ENCODE measurements at places on chromosomes 12 and 14.

- DNase-seq, result no peak
Observed at GRCh38 chr14:39015360-39015961, 87.6 kb downstream of the SEC23A start.

GRCh38 chr14:68608574-68608962 is 184.3 kb downstream of the ZFP36L1 start:
- DNase-seq, result no peak

GRCh38 chr14:53151523-53152183 is 1.5 kb downstream of the DDHD1 start:
- DNase-seq, result peak; percentile 47

DNA sequence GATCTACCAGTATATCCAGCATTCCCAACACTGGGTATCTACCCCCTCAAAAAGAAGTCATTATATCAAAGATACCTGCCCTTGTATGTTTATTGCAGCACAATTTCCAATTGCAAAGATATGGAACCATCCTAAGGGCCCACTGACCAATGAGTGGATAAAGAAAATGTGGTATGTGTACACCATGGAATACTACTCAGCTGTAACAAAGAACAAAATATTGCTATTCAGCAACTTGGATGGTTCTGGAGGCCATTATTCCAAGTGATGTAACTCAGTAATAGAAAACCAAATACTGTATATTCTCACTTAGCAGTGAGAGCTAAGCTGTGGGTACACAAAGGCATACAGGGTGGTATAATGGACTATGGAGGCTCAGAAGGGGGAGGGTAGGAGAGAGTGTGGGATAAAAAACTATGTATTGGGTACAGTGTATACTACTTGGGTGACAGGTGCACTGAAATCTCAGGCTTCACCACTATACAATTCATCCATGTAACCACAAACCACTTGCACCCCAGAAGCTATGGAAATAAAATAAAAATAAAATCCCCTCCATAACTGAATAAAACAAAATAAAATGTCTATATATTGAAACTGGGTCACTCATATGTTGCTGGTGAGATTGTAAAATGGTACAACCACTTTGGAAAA is 34.7 kb upstream of the STK38L start:
- DNase-seq, result no peak

GRCh38 chr12:1606021-1606622 is 11.7 kb upstream of the FBXL14 start:
- peak; percentile 78 for DNase-seq

- no peak for DNase-seq
Observed at GRCh38 chr14:102055181-102055901, 31.5 kb downstream of the HSP90AA1 start.

- DNase-seq, result no peak
Observed at GRCh38 chr14:68104518-68104917, 284.9 kb downstream of the RAD51B start.

GRCh38 chr12:49503674-49504180 is 35.1 kb upstream of the KCNH3 start:
- DNase-seq, result no peak

DNA sequence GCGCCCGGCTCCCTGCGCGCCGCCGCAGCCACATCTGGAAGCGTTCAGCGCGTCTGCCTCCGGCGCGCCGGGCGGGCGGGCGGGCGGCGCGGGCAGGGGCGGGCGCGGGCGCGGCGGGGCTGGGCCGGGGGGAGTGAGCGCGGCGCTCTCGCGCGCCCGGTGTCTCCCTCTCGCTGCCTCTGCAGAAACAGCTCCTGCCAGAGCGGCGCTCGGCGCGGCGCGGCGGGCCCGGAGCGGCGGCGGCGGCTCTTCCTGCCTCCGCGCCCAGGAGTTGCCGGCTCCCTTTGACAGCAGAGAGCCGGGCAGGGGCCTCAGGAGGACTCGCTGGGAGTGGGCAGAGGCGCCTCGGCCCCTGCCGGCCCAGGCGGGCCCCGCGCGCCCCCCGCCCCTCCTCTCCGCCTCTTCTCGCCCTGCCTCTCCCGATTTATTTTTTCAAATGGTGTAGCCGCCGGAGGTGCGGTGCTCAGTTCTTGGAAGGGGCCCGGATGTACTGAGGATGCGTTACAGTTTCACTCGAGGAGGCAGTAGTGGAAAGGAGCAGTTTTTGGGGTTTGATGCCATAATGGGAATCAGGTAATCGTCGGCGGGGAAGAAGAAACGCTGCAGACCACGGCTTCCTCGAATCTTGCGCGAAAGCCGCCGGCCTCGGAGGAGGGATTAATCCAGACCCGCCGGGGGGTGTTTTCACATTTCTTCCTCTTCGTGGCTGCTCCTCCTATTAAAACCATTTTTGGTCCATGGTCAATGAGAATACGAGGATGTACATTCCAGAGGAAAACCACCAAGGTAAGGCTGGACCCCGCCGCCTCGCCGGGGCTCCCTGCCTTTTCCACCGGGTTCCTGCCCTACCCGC is at the start of gene CACNA1C:
Gene CACNA1C, plus strand, starts transcription at position 162 of the 853 bp plus-strand sequence. Its CDS starts 576 bp downstream, at position 738.
- DNase-seq, result peak; percentile 34

- DNase-seq, result no peak
Observed at GRCh38 chr12:112370868-112371510, 11.2 kb downstream of the HECTD4 start.

DNA sequence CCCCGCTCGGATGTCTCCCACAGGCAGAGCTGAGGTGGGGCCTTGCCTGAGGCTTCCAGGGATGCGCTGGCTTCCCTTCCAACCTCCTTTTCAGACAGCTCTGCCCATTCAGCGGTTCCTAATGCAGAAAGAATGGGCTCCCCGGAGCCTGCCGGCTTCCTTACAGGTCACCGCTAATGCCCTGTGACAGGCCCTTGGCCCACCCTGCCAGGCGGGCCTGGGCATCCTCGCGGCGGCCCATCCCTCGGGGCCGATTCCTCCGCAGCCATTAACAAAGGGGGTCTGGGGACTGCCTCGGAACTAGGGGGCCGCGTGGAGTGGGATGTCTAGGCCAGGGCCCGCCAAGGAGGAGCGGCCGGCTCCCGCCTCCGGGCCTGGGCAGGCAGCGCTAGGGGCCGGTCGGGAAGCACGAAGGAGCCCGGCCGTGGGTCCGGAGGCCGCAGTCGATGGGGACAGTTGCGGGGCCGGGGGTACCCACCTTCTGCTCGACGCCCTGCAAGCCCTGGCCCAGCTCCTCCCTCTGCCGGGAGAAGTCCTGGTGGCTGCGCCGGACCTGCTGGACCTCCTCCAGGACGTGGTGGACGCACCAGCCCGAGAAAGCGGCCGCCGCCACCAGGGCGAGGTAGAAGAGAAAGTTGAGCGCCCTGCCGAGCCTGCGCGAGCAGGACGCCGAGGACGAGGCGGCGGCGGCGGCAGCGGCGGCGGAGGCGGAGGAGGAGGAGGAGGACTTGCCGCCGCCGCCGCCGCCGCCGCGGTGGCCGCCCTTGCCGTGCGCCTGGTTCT is 738 bp downstream of the CKAP4 start:
- DNase-seq, result peak; percentile 63

DNA sequence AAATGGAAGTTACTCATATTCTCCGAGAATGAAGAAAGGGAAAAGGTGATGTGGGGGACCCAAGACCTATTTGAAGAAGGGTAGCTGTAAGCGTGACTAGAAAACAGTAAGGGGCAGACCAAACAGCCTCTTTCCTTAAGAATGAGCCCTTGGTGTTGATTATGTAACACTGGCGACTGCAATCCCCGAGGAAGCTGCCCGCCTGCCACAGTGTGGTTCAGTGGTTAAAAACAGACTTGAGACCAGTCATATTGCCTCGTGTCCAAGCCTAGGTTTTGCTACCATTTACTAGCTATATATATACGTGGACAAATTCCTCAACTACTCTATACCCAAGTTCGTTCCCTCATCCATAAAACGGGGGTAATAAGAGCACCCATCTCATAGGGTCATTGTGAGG is 49.1 kb downstream of the SSPN start:
- DNase-seq, result no peak

GRCh38 chr12:27592548-27592947 is 68.5 kb downstream of the PPFIBP1 start:
- no peak for DNase-seq

DNA sequence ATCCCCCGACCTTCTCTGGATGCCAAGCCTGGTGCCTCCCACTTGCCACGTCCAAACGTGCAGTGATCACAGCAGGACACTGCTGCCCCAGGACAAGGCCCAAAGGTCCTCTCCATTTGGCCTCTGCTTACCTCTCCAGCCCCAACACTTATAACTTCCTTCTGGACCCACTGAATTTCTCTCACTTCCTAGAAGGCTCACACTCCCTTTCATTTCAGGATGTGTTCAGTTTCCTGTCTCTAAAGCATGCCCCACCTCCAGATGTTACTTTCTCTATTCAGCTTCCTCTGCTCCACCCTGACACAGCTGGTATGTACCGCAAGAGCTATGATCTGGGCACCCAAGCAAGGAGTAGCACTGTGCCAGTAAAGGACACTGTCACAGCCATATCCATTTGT is 33.0 kb downstream of the CDKL1 start:
- peak; percentile 33 for DNase-seq

DNA sequence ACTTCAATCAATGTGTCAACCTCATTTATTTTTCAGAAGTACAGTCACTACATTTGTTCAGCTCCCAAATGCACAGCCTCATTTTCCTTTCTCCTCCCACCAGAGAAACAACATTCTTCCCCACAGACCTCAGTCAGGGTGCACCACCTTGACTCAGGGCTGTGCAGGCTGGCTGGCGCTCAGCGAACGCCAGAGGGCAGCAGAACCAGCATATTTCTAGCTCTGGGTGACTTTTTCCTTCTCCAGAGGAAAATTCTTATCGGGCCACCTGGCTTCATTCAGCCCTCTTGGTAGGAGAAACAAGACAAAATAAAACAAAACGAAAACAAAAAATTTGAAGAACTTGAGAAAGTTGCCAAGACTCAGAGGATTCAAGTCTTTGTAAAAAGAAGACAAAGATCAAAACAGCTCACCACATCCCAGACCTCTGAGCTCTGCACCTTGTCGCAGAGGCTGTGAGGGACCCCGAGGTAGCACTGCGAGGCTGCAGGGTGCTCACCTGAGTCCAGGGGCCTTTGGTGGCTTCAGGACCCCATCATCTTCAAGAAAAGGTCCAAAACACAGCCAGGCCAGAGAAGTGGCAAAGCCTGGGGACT is 33.7 kb downstream of the PAH start:
- DNase-seq, result peak; percentile 19

GRCh38 chr12:66942741-66943465 is 264.0 kb upstream of the GRIP1 start:
- DNase-seq, result no peak

DNA sequence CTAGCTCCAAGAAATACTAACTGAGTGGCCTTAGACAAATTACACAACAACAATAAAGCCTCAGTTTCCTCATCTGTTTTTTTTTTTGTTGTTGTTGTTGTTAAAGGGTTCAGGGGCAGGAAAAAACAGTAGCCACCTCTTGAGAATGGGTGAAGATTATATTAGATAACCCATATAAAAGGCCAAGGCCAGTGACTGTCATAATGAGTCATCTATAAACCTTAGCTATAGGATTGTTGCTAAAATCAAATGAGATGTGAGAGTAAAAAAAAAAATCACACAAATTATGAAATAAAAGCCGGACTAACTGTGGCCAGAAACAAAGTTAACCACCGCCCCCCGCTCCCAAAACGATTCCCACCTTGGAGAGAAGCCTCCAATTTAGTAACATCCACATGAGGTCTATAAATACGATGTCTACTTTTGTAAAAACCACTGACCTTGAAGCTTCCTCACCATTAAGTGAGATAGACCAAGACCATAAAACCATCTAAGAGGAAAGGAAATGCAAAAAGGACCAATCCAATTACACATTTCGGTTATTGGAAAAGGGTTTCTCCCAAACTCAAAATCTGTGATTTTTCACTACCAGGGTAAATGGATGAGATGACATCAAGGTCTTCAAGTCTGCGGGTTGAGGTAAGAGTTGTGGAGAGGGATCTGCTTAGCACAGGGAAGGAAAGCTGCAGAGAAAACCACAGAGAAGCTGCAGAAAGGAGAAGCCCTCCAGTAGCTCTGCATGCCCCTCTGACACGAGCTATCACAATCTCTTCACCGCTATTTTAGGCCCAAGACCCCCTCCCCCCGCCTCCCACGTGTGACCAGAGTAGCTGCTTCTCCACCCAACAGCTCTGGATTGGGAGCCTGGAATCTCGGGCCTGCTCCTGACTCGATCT is 1.0 kb downstream of the NAA25 start:
- DNase-seq, result peak; percentile 30

- no peak for DNase-seq
Observed at GRCh38 chr12:103806803-103807202, 34.2 kb downstream of the NT5DC3 start.

DNA sequence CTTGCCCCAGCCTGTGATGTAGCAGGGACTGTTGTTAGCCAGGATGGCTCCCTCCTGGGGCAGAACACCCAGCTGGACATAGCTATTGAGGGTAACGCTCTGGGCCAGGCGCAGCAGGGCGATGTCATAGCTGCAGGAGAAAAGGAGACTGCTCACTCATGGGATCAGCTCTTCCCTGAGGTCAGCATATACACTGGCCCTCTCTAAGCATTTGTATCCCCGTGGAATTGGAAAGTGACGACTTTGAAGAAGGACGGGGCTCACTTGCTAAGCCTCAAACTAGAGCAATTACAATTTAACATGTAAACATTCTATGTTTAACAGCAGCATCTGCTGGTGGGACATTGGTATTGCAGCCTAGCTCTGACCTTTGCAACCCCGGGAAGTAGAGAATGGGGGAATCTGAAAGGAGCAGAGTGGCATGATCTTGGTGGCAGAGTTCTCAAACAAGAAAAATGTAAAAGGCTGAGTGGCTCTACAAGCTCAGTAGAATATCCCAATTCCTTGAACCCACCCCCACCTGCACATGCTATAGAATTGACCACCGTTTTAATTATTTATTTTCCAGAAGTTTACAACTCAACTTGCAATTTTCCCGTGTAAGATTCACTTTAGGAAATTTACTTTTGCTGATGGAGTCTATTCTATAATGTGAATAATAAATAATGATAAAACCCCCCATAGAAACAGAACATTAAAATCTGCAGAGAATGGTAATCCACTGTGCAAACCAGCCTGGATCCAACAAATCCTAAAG is 5.0 kb downstream of the CELA1 start:
- DNase-seq, result peak; percentile 71

GRCh38 chr12:14846042-14846587 is 2.8 kb upstream of the ART4 start:
- no peak for DNase-seq

GRCh38 chr12:124411281-124411878 is 116.5 kb downstream of the RFLNA start:
- no peak for DNase-seq

- peak; percentile 24 for DNase-seq
Observed at GRCh38 chr12:120710805-120711296, 593 bp downstream of the UNC119B start.

GRCh38 chr12:104285740-104286515 is 17.6 kb upstream of the EID3 start:
- no peak for DNase-seq

DNA sequence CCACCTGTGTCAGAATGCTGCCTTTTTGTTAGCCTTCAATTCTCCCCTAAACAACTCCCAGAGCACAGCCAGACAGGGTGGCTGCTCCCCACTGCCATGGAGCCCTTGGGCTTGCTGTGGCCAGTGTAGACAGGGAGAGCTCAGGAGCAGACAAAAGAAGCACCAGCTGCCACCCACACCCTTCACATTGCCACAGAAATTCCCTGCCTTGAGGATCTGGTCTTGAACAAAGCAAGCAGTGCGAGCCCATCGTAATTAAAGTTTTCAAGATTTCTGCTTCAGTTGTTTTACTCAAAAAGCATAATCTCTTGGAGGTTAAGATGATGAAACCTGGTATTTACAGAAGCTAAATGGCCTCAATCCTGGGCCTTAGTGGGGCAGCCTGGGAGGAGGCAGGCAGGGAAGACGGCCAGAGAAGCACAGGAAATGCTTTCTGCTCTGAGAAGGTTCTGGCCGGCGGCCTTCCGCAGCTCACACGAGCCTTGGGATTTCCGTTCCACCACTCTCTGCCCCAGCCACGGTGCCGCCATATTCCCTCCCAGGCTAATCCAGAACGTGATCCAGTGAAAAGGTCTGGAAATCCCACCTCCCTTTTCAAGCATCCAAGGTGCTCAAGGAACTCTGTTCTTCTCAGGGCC is 535.2 kb downstream of the BCL11B start:
- DNase-seq, result no peak

Measured in activated naive CD4-positive, alpha-beta T cell treated with Interleukin-2 at 50 U/mL for 16 hours (primary cell).